ENCODE measurements at places on chromosomes 11 and 22. TPM values are rescaled to one million over a fixed set of nuclear protein-coding genes. Genes with fewer than 3 reads are reported as not detected.

Gene SCGB2A2
- not detected for total RNA-seq

Gene DEUP1
- not detected for total RNA-seq

Gene TCN1
- not detected for total RNA-seq

Gene DMC1
- total RNA-seq = 13.0 TPM

Gene OR52I2
- not detected for total RNA-seq

Gene TBX1
- not detected for total RNA-seq

Gene PDE2A
- total RNA-seq = 1.1 TPM

Gene C11orf97
- not detected for total RNA-seq

Gene MS4A3
- not detected for total RNA-seq

Gene MMP10
- not detected for total RNA-seq

Gene RTN4RL2
- 0.74 TPM for total RNA-seq

Gene OR8D4
- not detected for total RNA-seq

Gene PAMR1
- not detected for total RNA-seq

Gene SEPTIN3
- 1.0 TPM for total RNA-seq

Gene SLC29A2
- total RNA-seq = 7.4 TPM

Data from activated naive CD4-positive, alpha-beta T cell treated with anti-CD3 and anti-CD28 coated beads for 36 hours (primary cell).